ENCODE measurements at places on chromosomes 2 and 18. TPM values are rescaled to one million over a fixed set of nuclear protein-coding genes. Genes with fewer than 3 reads are reported as not detected.
A peak's percentile ranks its signal among the peaks of the same experiment; 100 is the strongest.

- peak; percentile 74 for DNase-seq
Measured at GRCh38 chr18:11149441-11150270, at the start of gene PIEZO2. TSS of gene PIEZO2 (minus strand) at chr18:11149569. CDS start at chr18:11148588, 981 bp downstream.

DNA sequence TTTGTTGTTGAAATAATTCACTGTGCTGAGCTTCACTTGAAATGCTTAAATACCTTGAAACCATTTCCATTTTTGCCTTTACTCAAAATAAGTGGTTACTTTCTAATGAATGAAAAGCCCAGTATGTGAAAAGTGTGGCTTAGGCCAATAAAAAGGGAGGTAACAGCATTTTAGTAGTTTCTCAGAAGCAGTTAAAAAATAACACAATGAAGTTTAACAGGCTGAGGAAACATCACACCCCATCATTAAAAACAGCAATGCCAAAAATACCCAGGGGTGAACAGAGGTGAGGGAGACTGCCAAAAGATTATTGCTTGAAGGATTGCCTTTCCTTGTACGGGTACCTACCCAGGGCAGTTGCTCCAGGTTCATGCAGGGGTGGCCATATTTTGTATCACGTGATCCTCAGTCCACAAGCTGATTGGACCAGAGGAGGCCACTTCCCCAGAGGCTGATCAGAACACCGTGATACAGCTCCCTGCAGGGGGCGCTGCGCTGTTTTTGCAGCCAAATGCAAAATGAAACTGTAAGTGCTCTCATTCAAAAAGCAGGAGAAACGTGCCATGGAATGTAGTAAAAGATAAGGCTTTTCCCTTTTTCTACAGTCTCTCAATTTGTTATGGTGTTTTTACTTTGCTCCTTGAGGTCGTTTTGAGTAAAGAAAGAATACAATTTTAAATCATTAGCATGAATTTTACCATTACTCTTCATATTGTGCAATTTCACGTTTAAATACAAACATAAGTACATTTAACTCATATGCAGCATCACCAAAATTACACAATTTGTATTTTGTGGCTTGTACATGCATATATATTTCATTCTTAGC is 70.2 kb upstream of the SH3BP4 start:
- peak; percentile 95 for DNase-seq

AGPS gene
- 46.7 TPM for total RNA-seq

DNA sequence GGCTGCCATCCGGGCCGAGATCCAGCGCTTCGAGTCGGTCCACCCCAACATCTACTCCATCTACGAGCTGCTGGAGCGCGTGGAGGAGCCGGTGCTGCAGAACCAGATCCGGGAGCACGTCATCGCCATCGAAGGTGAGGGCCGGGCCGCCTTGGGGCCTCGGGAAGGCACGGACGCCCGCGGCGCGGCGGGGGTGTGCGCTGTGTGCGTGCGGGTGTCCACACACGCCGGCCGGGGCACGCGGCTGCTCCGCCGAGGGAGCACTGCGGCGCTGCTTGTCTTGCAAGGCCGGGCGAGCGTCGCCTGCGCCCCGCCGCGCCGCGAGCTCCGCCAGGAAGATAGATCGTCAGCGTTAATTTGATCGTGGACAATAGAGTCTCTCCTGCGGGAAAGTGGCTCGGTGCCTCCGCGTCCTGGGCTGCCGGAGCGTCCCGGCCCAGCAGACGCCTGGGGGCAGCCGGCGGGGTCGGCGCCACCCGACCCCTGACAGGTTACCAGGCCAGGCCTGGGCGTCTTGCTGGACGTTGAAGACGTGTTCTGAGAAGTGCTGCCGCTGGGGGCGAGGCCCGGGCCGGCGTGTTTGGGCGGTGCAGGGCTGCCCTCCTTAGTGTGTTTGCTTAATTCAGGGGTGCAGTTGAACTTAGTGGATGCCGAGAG is 1.0 kb downstream of the AGAP1 start:
- peak; percentile 34 for DNase-seq

DNA sequence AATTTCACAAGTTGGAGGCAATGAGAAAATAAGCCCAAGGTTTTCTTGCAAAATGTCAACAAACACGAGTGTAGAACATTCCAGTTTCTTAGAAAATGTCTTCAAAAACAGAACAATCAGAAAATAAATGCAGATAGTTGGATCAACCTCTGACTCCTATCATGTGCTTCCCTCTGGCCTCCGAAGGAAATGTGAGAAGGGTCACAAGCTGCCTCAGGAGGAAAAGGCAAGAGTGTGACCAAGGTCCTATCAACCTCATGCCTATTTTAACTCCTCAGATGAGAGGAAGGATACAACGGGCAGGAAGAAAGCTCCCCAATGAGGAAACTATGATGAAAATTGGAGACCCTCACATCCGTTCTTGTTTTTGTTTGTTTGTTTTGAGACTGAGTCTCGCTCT is 7.9 kb downstream of the SCYGR5 start:
- no peak for DNase-seq

DNA sequence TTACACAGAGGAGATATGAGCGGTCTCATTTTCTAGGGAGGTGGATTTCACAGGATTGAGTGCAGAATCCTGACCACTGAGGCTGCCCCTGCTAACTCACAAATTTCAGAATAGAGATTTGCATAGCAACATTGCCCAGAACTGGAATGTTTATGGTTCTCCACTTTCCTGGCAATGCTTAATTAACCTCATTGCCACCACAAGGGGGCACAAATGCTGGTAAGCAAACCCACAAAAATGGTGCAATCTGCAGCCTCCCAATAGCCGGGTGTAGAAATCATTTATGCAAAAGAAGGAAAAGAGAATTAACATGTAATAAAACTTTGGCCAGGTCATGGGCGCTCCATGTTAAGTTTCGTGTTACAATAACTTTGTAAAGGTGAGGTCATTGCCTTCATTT is 112.4 kb downstream of the CYRIA start:
- DNase-seq = peak; percentile 3

RNF125 gene
- total RNA-seq = 0.07 TPM

DNA sequence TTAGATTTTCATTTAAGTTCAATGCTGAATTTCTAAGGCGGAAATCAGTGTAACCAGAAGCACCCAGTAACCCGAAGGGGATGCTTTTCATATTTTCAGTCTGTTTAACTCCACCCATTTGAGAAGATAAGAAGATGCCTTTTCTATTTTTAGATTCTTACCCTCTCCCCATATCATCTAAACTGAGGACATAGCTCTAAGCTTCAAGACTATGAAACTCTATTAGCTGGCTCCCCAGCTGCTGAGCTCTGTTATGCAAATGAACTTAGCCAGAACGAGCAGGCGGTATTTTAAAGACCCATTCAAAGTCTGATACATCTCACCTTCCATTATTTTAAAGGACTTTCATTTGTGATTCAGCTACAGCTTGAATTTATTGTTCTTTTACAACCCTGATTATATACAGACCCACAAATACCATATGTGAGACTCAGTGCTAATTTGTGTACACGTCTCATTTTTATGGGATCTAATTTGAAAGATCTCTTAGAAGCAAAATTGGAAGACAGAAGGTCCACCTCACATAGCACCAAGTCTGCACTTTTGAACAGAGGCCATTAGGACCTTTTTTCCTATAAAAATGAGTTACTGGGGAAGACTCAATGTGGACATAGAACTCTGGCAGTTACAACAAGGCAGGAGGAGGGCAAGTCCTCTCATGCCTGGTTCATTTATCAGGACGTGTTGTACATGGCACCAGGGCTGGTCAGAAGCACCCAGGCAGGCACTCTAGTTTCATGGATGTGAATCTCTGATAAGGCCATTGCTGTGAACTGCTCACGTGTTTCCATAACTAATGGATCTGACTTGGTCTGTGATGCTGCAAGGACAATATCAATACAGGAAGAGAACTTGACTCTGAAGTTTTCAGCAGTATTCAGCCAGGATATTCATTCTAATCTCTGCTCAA is 16.3 kb downstream of the CDC42EP3 start:
- DNase-seq = no peak

Data from M059J (cell line).